Fibroblast of skin of left biceps (primary cell): ENCODE measurements at places on chromosomes 7 and 10.

- no peak for DNase-seq
These were observed 21.0 kb upstream of the SMARCD3 start for GRCh38 chr7:151269511-151269910.

- no peak for DNase-seq
These were observed 156.7 kb upstream of the TCF7L2 start for GRCh38 chr10:112793202-112793921.

DNA sequence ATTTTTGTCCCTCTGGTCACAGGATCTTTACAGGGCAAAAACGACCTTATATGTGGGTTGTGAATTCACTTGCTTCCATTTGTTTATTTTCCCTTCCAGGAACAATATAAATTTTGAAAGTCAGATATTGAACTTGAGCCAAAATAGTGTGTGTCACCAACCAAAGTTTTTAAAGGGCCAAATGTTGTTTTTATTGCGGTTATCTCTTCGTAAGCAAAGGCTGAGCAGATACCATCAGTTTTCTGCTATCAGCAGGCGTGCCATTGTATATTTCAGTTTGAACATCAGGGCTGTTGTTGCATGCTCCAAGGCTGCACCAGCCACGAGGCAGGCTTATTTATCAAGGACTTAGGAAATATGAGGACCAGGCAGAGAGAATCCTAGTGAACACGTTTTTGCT lies 160.3 kb downstream of the PAXIP1 start:
- DNase-seq, result no peak

- DNase-seq, result no peak
These were observed 109.8 kb upstream of the NOBOX start for GRCh38 chr7:144513334-144513733.

DNA sequence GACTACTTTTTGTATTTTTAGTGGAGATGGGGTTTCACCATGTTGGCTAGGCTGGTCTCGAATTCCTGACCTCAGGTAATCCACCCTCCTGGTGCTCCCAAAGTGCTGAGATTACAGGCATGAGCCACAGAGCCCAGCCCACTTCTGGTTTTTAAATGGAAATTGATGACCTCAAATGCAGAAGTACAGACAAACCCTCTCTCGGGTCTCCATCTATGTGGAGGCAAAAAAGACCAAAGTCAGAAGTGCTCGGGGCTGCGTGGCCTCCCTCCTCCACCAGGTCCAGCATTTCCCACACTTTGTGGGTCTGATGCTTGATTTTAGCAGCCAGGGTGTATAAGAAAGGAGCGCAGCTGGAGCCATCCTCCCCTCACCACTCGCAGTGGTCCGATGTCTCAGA lies 187.3 kb upstream of the AUTS2 start:
- no peak for DNase-seq
